ENCODE measurements at places on chromosomes 5 and 9. TPM values are rescaled to one million over a fixed set of nuclear protein-coding genes. Genes with fewer than 3 reads are reported as not detected.

Gene RAD17
- total RNA-seq, result 25.3 TPM

Gene SPINK1
- not detected for total RNA-seq

Gene BARHL1
- not detected for total RNA-seq

Gene PDLIM7
- 633 TPM for total RNA-seq

Gene IFNA13
- not detected for total RNA-seq

Gene SH2D3C
- total RNA-seq, result 9.4 TPM

Gene CATSPER3
- 0.39 TPM for total RNA-seq

Gene FBN2
- 303 TPM for total RNA-seq

Gene SPINK4
- not detected for total RNA-seq

Gene IRX2
- 9.1 TPM for total RNA-seq

Gene IGFBPL1
- 2.8 TPM for total RNA-seq

Gene PDE6A
- total RNA-seq, result 0.12 TPM

Gene GRIA1
- total RNA-seq, result 0.77 TPM

Gene SLC2A8
- total RNA-seq, result 14.1 TPM

Gene DRD1
- total RNA-seq, result 0.35 TPM

Gene MARVELD2
- 2.0 TPM for total RNA-seq

Gene TMOD1
- total RNA-seq, result 1.3 TPM

Gene DDX41
- total RNA-seq, result 78.6 TPM

Gene GFPT2
- 18.8 TPM for total RNA-seq

Gene ENHO
- 1.6 TPM for total RNA-seq

Gene ZNF608
- 36.3 TPM for total RNA-seq

Gene OR1J2
- not detected for total RNA-seq

Gene FGFR4
- total RNA-seq, result 1.9 TPM

Gene LHX6
- not detected for total RNA-seq

Gene CCL27
- not detected for total RNA-seq

Gene FOXD4L3
- not detected for total RNA-seq

Gene DAPK1
- 87.9 TPM for total RNA-seq

Gene CCNJL
- 11.4 TPM for total RNA-seq

Gene ITGA1
- 228 TPM for total RNA-seq

Gene RUSC2
- 107 TPM for total RNA-seq

Gene SLC34A3
- total RNA-seq, result not detected

Gene DAB2IP
- 36.6 TPM for total RNA-seq

Gene FABP6
- not detected for total RNA-seq

Gene QRFP
- total RNA-seq, result not detected

Gene CDH10
- total RNA-seq, result not detected

Gene ANXA2R
- 3.5 TPM for total RNA-seq

Gene PROB1
- total RNA-seq, result 2.3 TPM

Gene CCDC192
- total RNA-seq, result not detected

Gene PCDHB7
- total RNA-seq, result 1.2 TPM
